CD14-positive monocyte (primary cell): ENCODE measurements at places on chromosomes 7 and 10. TPM values are rescaled to one million over a fixed set of nuclear protein-coding genes. Genes with fewer than 3 reads are reported as not detected.

The OR9A2 gene
- polyA plus RNA-seq: not detected

DNA sequence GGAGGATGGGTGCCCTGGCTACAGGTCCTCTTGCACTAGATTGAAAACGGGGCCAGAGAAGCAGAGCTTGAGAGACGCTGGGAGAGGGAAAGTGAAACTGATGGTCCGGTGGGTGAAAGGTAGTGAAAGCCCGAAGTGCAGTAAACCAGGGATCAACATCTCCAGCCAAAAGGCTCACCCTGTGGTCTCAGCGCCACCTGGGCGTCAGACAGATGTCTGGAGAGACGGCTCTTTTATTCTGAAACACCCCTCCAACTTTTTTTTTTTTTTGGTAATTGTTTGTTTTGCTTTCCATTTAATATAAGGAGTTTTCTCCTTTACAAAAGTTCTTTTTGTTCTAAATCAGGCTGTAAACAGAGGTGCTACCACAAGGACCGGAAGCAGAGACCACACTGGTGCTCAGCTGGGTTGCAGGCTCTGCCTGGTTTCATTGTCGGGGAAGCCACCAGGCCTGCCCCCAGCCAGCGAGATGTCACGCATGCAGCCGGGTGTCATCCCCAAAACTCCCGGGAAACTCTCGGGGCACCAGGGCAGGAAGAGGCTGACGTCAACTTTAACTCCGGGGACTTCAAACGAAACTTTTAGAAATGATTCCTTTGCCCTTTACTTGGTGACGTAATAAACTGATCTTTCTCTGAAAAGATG, 11.2 kb downstream of the IL2RA start:
- peak overlapping the region; percentile 50 for H3K4me3 ChIP-seq
- H3K36me3 ChIP-seq: no peaks in the 10 kb centered on the region
- peak; percentile 98 for DNase-seq
- no peaks in the 10 kb centered on the region for H3K27me3 ChIP-seq

DNA sequence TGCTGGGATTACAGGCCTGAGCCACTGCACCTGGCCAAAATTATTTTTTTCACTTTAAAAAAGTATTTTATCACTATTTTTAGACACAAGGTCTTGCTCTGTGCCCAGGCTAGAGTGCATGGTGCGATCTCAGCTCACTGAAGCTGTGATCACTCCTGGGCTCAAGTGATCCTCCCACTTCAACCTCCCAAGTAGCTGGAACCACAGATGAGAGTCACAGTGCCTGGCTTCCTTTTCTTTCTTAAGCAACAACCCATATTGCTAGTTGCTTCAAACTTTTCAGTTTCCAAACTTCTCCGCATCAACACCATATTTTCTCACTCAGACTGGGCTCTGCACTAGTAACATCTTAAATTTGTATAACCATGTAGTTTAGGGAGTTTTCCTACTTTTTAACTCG, 9.5 kb upstream of the SMC3 start:
- H3K4me3 ChIP-seq: no peak overlapping the region
- no peaks in the 10 kb centered on the region for H3K27me3 ChIP-seq
- H3K4me1 ChIP-seq: no peaks in the 10 kb centered on the region
- no peaks in the 10 kb centered on the region for H3K36me3 ChIP-seq

DNA sequence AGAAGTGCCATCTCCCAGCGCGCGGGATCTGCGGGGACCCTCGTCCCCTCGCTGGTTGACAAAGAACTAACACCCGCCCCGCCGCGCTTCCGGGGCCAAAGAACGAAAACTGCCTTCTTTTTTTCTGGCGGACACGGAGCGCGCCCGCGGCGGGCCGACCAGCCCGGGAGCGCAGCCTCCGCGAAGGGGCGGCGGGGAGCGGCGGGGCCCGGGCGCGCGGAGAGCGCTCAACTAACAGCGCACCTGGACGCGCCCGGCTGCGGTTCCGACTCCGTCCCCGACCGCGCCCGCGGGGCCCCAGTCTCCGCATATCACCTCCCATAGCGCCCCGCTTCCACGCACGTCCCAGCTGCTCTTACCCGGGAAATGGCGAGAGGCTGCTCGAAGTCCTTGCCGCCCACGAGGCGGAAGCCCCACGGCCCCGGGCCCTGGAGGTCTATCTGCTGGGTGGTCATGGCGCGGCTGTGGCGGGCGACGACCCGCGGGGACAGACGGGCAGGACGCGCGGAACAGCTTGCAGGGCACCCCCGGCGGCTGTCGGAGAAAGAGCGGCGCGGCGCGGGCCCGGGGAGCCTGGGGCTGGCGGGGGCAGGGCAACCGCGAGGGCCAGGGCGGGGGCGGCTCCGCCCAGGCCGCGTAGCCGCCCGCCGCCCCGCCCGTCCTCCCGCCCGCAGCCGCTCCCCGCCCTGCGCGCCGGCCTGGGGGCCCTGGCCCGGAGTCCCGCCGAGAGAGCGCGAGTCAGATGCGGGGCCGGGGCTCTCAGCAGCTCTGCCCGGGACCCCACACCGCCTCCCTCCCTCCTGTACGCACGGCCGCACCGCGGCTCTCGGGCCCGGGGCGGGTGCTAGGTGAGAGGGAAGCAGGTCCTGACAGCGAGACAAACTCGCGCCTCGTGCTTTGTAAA, at the start of gene PDLIM1:
Gene PDLIM1 (minus strand): TSS at position 543 of the 904 bp plus-strand sequence. CDS start 88 bp downstream, at position 455.
- H3K4me3 ChIP-seq: peak within 1 kb of the TSS; percentile 78
- H3K36me3 ChIP-seq: no peaks in the 10 kb centered on the region
- peaks cover 61% of the 10 kb centered on the region for H3K27me3 ChIP-seq
- no peak within 1 kb of the TSS for H3K27ac ChIP-seq
- DNase-seq: peak; percentile 29

DNA sequence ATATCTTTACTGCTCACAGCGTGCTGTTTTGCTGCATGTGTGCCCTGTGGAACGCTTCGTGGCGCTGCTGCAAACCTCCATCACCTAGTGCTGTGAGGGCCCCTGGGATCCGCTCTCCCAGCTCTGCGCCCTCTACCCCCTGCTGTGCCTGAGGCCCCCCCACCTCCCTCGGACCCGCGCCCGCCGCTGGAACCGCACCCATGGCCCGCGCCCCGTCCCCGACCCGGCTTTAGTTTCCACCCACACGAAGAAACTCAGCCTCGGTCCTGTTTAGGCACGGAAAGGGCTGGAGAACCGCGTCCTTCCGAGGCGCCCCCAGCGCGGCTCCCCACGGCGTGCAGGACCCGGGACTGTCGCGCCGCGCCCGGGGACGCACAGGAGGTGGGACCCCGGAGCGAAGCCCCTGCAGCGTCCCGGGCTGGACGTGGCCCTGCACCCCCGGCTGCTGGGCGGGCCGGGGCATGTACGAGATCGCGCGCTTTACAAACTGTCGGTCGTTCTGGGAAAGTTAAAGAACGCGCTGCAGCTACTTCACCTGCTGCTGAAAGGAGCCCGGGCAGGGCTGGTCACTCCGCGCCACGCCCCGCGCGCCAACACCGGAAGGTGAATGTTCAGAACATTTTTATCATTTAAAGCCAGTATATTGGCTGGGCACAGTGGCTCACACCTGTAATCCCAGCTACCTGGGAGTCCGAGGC, 54.3 kb downstream of the BMS1 start:
- no peak overlapping the region for H3K4me3 ChIP-seq
- H3K27ac ChIP-seq: no peak overlapping the region
- H3K36me3 ChIP-seq: peaks cover 7% of the 10 kb centered on the region
- DNase-seq: no peak
- no peaks in the 10 kb centered on the region for H3K4me1 ChIP-seq
- H3K27me3 ChIP-seq: peaks cover 23% of the 10 kb centered on the region

The BUD31 gene
- 256 TPM for polyA plus RNA-seq

DNA sequence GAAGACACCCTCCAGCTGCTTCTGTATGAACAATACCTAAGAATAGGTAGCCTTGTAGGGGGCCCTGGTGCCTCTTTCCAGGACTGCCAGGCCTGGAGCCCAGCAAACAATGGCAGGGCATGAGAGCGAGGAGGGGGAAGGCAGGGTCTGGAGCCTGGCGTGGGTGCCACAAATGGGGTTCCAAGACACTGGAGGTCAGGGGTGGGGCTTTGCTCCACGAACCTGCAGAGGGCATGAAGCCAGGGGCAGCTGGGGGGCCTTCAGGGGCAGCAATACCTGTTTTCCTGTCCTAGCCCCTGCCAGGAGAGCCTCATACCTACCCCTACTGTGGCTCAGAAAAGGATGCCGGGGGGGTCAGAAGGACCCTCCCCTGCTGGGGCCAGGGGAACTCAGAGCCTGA, 61.6 kb downstream of the SLC29A4 start:
- peaks cover 87% of the 10 kb centered on the region for H3K36me3 ChIP-seq
- no peak overlapping the region for H3K4me3 ChIP-seq

The CLRN3 gene
- polyA plus RNA-seq: 0.16 TPM

DNA sequence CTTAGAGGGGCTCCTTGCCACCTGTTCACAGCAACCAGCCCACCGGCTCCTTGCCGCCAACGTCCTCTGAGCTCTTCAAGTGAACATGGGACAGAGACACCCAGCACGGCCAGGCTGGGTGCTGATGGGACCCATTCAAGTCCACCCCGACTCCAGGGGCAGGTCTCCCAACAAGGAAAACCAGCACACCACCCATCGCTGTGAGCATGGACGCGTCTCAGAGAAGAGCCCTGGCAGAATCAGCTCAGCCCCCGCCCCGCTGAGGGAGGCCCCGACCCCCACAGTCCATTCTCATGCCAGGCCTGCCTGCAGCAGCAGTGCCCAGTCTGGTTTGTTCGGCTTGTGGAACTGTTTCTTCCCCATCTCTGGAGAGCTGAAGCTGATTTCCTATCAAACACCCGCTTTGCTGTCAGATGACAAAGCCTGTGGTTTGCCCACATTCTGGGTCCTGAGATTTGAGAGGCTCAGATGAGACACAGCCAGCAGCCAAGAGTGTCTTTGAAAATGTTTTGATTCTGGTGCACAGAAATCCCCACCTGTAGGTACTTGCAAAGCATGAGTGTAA, 216.6 kb downstream of the ZMYND11 start:
- no peaks in the 10 kb centered on the region for H3K27me3 ChIP-seq
- H3K27ac ChIP-seq: no peak overlapping the region
- H3K4me1 ChIP-seq: no peaks in the 10 kb centered on the region
- H3K36me3 ChIP-seq: no peaks in the 10 kb centered on the region
- no peak overlapping the region for H3K4me3 ChIP-seq
- DNase-seq: no peak

- H3K4me1 ChIP-seq: peaks cover 12% of the 10 kb centered on the region
- peak within 1 kb of the TSS; percentile 22 for H3K4me3 ChIP-seq
- H3K27me3 ChIP-seq: peaks cover 41% of the 10 kb centered on the region
- DNase-seq: peak; percentile 59
- H3K27ac ChIP-seq: no peak within 1 kb of the TSS
- no peaks in the 10 kb centered on the region for H3K36me3 ChIP-seq
These were observed at the start of gene PODXL for GRCh38 chr7:131556053-131556908. TSS of gene PODXL (minus strand) at chr7:131556628. CDS start at chr7:131556359, 269 bp downstream.

- no peaks in the 10 kb centered on the region for H3K27me3 ChIP-seq
- H3K36me3 ChIP-seq: no peaks in the 10 kb centered on the region
- H3K4me3 ChIP-seq: no peak overlapping the region
- no peak overlapping the region for H3K27ac ChIP-seq
- no peak for DNase-seq
- peaks cover 18% of the 10 kb centered on the region for H3K4me1 ChIP-seq
These were observed 241.5 kb downstream of the ADAM12 start for GRCh38 chr10:126146771-126147170.

The TCAF1 gene
- polyA plus RNA-seq: 3.0 and 3.9 TPM in 2 replicates

GRCh38 chr10:581776-582330, 107.6 kb downstream of the DIP2C start:
- no peaks in the 10 kb centered on the region for H3K4me1 ChIP-seq
- no peak for DNase-seq
- H3K27me3 ChIP-seq: no peaks in the 10 kb centered on the region

DNA sequence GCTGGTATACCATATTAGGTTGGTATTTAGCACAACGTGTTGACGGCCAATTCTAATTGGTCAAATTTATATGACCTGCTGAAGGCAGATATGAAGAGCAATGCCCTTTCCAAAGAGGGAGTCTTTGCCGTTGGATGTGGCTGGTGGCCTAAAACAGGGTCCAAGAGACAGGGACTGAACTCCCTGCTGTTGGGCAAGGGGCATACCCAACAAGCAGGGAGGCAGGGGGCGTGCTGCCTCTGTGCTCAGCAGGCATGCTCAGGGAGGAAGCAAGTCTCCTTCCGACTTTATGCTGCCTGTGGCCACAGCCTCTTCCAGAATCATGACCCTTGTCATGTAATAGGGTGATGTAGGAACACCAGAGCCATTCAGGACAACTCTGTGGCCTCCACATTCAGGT, 167.7 kb upstream of the NPVF start:
- no peak overlapping the region for H3K4me3 ChIP-seq
- H3K27me3 ChIP-seq: peaks cover 4% of the 10 kb centered on the region
- no peak for DNase-seq
- no peak overlapping the region for H3K27ac ChIP-seq
- H3K4me1 ChIP-seq: no peaks in the 10 kb centered on the region
- H3K36me3 ChIP-seq: no peaks in the 10 kb centered on the region

GRCh38 chr7:28126410-28127041, 54.1 kb downstream of the JAZF1 start:
- H3K4me3 ChIP-seq: no peak overlapping the region
- peaks cover 8% of the 10 kb centered on the region for H3K36me3 ChIP-seq
- H3K27me3 ChIP-seq: no peaks in the 10 kb centered on the region
- H3K27ac ChIP-seq: no peak overlapping the region
- peak; percentile 61 for DNase-seq

The GRM8 gene
- polyA plus RNA-seq: not detected in 2 replicates
